ENCODE measurements at places on chromosomes 7 and 10. TPM values are rescaled to one million over a fixed set of nuclear protein-coding genes. Genes with fewer than 3 reads are reported as not detected.

GRCh38 chr10:44635176-44635575 lies 250.3 kb upstream of the CXCL12 start:
- H3K36me3 ChIP-seq = no peaks in the 10 kb centered on the region
- H3K4me3 ChIP-seq = no peak overlapping the region
- H3K27me3 ChIP-seq = no peaks in the 10 kb centered on the region
- no peaks in the 10 kb centered on the region for H3K4me1 ChIP-seq
- DNase-seq = no peak
- H3K27ac ChIP-seq = no peak overlapping the region

GRCh38 chr10:5633166-5633749 lies 33.1 kb downstream of the ASB13 start:
- peak overlapping the region; percentile 54 for H3K27ac ChIP-seq
- H3K27me3 ChIP-seq = no peaks in the 10 kb centered on the region
- H3K4me1 ChIP-seq = peaks cover 16% of the 10 kb centered on the region
- peaks cover under 1% of the 10 kb centered on the region for H3K36me3 ChIP-seq
- no peak for DNase-seq

NOS3 gene
- total RNA-seq = 15.1 TPM

- H3K36me3 ChIP-seq = no peaks in the 10 kb centered on the region
- H3K27me3 ChIP-seq = no peaks in the 10 kb centered on the region
- H3K4me3 ChIP-seq = no peak overlapping the region
- no peak for DNase-seq
- H3K27ac ChIP-seq = no peak overlapping the region
- H3K4me1 ChIP-seq = no peaks in the 10 kb centered on the region
Observed at GRCh38 chr10:33481184-33481583, 146.7 kb upstream of the NRP1 start.

- no peak for DNase-seq
- no peak overlapping the region for H3K27ac ChIP-seq
- H3K36me3 ChIP-seq = peaks cover 50% of the 10 kb centered on the region
- no peak overlapping the region for H3K4me3 ChIP-seq
- no peaks in the 10 kb centered on the region for H3K4me1 ChIP-seq
- no peaks in the 10 kb centered on the region for H3K27me3 ChIP-seq
Observed at GRCh38 chr7:6128205-6128604, 97.0 kb downstream of the ANKRD61 start.

MOGAT3 gene
- not detected for total RNA-seq

CALN1 gene
- not detected for total RNA-seq

- DNase-seq = no peak
- H3K4me3 ChIP-seq = no peak overlapping the region
- peaks cover 58% of the 10 kb centered on the region for H3K4me1 ChIP-seq
- no peak overlapping the region for H3K27ac ChIP-seq
- H3K36me3 ChIP-seq = peaks cover 20% of the 10 kb centered on the region
Observed at GRCh38 chr10:11195623-11196022, 178.0 kb downstream of the CELF2 start.

DNA sequence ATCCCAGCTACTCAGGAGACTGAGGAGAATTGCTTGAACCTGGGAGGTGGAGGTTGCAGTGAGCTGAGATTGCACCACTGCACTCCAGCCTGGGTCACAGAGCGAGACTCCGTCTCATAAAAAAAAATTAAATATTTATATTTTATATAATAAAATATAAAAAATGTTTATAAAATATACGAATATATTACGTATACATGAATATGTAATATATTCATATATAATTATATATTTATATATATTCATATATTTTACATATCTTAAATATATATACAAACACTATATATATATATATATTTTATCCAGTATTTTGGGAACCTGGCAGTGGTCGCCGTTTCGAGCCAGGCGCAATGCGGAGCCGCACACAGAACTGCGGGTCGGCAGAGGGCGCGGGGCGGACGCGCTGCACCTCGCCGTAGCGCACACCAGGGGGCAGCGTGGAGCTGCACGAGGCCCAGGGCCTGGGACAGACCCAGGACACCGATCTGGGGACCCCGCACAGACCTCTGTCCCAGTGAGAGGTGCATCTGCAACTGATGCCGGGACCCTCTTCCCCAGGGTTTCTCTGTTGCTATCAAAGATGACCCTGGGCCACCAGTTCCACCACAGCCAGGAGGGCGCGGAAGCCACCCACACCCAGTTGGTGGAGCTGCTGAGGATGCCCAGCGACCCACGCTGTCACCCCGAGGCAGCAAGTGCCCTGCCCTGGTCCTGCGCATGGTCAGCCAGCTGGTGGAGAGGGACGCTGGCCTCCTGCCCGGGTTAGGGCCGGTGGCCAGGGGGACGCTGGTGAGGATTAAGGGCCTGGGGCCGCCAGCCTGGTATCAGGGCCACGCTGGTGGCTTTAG lies 22.7 kb downstream of the AP5Z1 start:
- DNase-seq = peak; percentile 74
- H3K4me3 ChIP-seq = no peak overlapping the region
- no peak overlapping the region for H3K27ac ChIP-seq
- H3K36me3 ChIP-seq = no peaks in the 10 kb centered on the region
- no peaks in the 10 kb centered on the region for H3K27me3 ChIP-seq
- no peaks in the 10 kb centered on the region for H3K4me1 ChIP-seq

DNA sequence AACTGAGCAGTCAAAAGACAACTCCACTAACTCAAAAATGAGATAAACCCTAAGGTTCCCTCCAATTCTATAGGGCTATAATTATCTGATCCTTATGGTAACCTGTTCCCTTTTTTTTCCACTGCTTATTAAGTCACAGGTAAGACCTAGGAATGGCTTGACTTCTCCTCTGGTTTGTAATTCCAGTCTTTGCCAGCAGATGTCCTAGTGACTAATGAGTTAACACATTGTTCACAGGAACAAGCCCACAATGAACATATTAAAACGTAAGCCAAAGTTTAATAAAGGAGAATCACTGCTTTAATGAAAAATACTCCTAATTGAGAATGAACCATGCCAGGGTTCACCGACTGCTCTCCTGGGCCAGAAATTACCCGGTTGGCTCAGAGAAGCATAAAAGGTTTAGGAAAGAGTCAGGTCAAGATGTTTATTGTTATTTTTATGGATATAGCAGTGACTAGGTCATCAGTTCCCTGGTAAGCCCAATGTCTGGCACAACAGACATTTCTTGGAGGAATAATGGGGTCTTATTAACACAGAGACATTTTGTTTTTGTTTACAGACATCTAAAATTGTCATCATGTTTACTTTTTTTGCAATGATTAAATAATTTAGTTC lies 120.1 kb downstream of the ELAPOR2 start:
- peaks cover 5% of the 10 kb centered on the region for H3K4me1 ChIP-seq
- H3K4me3 ChIP-seq = no peak overlapping the region
- H3K27ac ChIP-seq = no peak overlapping the region
- H3K36me3 ChIP-seq = peaks cover 17% of the 10 kb centered on the region
- DNase-seq = no peak

DNA sequence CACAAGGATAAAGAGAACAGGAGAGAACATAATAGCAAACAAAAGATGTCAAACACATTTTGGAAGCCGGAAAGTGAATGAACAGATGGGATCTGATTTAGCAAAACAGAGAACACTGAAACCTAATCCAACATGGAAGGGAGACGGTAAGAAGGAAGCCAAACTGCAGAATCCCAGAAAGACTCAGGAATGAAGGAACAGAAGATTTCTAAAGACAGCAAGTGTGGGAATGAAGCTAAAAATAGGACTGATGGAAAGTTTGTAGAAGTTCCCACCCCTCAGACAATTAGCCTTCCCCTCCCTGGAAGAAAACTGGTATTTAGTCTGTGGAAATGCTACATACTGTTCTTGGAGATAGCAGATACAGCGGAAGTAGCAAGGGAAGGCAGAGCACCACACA lies 40.8 kb downstream of the SLC16A12 start:
- no peaks in the 10 kb centered on the region for H3K27me3 ChIP-seq
- DNase-seq = no peak
- H3K36me3 ChIP-seq = no peaks in the 10 kb centered on the region
- no peak overlapping the region for H3K27ac ChIP-seq
- H3K4me1 ChIP-seq = no peaks in the 10 kb centered on the region

NCF1 gene
- 50.8 TPM for total RNA-seq

DNA sequence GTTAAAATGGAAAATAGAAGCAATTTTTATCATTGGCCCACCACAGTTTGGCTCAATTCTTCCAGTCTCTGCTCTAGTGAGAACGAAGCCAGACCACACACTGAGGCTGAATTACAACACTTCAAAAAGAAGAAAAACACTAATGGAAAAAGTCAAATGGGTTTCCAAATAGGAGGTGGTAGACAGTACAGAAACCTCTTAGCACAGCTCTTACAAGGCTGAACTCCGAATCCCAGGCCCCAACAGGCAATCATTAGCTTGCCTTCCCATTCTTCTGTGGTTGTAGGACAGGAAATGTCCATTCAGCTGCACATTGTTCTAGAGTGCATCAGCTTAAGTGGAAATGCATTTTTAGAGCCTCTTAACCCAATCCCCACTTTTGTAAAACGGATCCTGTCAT lies 115.1 kb upstream of the MEOX2 start:
- no peaks in the 10 kb centered on the region for H3K4me1 ChIP-seq
- H3K27ac ChIP-seq = no peak overlapping the region
- no peak for DNase-seq
- H3K27me3 ChIP-seq = no peaks in the 10 kb centered on the region

DNA sequence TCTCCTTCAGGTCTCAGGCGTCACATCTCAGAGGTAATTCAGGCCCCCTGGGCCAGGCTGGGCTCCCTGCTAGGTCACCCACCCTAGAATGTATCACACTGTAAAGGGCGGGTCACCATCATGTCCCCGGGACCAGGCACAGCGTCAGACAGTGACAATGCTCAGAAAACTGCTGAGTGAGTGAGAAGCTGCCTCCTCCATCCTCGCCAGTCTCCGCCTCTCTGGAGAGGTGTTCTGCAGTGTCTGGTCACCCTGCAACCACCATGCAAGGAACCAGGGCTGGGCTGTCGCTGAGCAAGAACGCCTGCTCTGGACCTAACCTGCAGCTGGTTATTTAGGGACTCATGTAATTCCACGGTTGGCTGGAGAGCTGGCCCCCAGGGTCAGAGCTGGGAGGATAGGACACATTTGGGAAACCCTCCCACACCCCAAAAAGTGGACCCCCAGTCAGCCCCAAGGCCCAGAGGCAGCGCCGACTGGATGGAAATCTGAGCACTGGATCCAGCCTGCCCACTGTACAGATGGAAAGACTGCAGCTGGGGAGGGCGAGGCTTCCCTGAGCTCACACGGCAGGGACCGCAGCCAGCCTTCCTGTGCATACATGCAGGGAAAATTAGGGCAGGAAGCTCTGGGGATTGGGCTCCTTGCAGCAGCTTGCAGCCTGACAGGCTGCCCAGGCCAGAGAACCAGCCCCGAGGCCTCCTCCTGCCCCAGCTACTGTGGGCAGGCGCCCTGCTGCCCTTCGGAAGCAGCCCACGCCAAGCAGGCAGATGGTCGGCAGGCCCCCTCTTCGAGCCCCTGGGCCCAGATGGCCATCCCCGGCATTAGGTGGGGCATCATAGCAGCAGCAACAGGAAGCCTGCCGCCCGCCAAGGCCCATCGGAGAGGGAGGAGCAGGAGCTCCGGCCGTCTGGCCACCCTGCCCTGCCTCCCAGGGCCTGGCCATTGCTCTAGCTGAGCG lies 105.4 kb upstream of the ZMIZ1 start:
- H3K36me3 ChIP-seq = no peaks in the 10 kb centered on the region
- H3K27ac ChIP-seq = peak overlapping the region; percentile 34

GRCh38 chr7:101208794-101209193 lies 8.0 kb upstream of the MOGAT3 start:
- no peak overlapping the region for H3K4me3 ChIP-seq
- peaks cover 76% of the 10 kb centered on the region for H3K36me3 ChIP-seq
- H3K4me1 ChIP-seq = no peaks in the 10 kb centered on the region
- no peaks in the 10 kb centered on the region for H3K27me3 ChIP-seq
- no peak overlapping the region for H3K27ac ChIP-seq
- no peak for DNase-seq

DNA sequence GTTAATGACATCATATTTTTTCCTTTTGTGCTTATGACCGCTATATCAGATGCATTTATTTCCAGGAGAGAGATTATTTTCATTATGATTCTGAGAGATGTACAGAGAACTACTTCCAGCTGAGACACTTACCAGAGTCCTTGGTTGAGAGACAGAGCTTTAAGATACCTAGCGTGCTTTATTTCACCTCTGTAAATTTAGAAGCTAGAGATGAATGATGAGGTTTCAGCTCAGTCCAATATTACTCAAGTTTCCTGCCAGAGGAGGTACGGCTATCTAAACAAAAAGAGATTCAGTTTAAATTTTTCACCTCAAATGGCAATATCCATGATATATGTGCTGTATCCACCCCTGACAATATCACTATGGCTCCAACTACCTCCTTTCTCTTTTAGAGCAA lies 182.6 kb upstream of the FAM3C start:
- no peak overlapping the region for H3K4me3 ChIP-seq
- H3K27ac ChIP-seq = no peak overlapping the region
- no peaks in the 10 kb centered on the region for H3K4me1 ChIP-seq

DNA sequence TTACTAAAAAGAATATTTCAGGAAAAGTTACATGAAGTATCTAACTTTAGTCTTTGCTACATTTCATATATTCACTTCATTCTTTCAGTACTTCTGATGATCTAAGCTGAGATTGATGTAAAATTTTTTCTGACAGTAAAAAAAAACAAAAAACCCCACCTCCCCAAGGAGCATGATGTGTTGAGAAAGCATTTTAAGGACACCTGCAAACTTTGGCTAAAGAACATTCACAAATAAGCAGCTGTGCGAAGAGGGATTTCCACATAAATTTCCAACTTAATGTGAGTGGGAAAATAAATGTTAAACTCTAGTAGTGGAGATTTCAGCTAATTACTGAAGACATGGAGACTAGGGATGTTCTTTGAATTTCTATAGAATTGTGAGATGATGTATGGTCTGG lies 35.5 kb downstream of the DLD start:
- peaks cover 99% of the 10 kb centered on the region for H3K36me3 ChIP-seq
- H3K27ac ChIP-seq = no peak overlapping the region
- no peaks in the 10 kb centered on the region for H3K4me1 ChIP-seq
- H3K27me3 ChIP-seq = no peaks in the 10 kb centered on the region
- no peak for DNase-seq

TMEM178B gene
- 0.18 TPM for total RNA-seq

- H3K4me3 ChIP-seq = no peak overlapping the region
- no peaks in the 10 kb centered on the region for H3K36me3 ChIP-seq
- no peaks in the 10 kb centered on the region for H3K27me3 ChIP-seq
Observed at GRCh38 chr10:86199041-86199440, 167.6 kb downstream of the GRID1 start.

Measured in lower lobe of right lung (tissue), 2 donors.